ENCODE measurements at places on chromosomes 7 and 10. TPM values are rescaled to one million over a fixed set of nuclear protein-coding genes. Genes with fewer than 3 reads are reported as not detected.

DNA sequence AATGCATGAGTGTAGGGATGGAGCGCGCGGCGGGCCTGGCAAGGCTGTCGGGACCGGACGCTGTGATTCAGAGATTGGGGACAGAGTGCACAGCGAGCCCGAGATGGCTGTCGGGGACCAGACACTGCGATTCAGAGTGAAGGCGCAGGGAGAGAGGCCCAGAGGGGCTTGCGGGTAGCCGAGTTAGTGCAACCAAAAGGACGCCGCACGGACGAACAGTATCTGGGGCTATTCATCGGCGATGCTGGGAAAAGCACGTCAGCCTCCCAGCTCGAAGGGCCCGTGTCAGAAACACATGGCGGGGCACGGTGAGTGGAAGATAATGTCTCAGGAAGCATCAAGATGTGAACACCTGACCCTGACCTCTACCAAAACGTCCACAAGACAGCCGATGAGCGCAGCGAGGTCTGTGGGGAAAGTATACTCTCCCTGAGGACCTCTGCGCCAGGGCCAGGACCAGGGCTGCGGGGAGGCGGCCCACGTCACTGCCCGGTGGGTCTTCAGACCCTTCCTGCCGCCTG, 215.8 kb downstream of the ZMYND11 start:
- DNase-seq, result no peak

DNA sequence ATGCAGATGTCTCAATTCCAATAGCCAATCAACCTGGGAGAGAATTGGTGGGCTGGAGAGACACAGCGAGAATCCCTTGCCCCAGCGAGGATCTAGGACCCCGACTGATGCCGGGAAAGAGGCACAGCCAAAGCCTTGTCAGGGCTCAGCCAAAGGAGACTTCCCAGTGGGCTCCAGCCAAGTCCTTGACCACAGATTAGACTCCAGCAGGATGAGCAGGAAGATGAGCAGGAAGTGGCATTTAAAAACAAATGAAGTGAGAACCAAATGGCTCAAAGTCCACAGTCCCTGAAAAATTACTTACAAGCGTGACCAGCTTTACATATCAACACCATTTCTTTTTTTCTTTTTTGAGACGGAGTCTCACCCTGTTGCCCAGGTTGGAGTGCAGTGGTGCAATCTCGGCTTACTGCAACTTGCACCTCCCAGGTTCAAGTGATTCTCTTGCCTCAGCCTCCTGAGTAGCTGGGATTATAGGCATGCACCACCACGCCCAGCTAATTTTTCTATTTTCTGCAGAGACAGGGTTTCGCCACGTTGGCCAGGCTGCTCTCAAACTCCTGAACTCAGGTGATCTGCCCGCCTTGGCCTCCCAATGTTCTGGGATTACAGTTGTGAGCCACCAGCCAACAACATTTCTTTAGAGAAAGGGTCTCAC, 40.2 kb downstream of the CTBP2 start:
- peak; percentile 71 for DNase-seq

DNA sequence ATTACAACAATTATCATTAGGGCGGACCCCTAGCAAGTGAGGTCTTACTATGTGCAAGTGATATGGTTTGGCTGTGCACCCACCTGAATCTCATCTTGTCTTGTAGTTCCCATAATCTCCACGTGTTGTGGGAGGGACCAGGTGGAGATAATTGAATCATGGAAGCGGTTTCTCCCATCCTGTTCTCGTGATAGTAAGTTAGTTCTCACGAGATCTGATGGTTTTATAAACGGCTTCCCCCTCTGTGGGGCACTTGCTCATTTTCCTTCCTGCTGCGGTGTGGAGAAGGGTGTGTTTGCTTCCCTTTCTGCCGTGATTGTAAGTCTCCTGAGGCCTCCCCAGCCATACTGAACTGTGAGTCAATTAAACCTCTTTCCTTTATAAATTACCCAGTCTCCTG, 96.1 kb upstream of the CDK6 start:
- DNase-seq, result no peak

DNA sequence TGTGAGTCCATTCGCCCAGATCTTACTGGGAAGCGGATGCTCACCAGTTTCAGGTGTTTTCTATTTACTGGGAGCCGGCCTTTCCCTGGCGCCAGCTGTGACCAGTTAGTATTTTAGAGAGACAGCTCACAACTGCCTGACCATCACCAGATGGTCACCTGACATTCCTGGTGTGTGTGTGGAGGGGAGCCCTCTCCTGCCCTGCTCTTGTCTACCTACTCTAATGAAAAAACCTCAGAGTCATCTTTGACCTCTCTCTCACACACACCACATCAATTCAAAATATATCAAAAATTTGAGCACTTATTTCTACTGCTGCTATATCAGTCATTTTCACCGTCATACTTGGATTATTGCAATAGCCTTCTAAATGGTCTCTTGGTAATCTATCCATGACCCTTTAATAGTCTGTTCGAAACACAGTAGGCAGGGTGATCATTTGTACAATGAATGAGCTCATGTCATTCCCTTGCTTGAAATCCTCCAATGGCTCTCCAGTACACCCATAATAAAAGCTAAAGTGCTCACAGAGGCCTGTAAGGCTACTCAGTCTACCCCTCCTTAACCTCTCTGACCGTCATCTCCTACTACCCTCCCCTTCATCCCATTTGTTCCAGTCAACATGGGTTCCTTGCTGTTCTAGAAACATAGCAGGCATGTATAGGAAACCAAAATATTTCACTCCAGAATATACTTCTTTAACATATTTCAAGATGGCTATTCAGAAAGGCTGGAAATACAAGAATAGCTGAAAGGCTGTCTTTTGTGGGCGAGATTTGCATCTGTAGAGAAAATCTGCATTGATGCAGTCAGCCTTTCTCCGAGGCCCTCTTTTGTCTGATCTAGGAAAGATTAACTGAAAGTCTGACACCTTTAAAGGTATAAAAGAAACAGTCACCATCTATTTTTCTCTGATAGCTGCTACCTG, 17.5 kb upstream of the NT5C3A start:
- no peak for DNase-seq

ATP6V1F gene
- 108 TPM for total RNA-seq

GRCh38 chr10:35236739-35237138, 99.6 kb upstream of the CCNY start:
- DNase-seq, result no peak

DNA sequence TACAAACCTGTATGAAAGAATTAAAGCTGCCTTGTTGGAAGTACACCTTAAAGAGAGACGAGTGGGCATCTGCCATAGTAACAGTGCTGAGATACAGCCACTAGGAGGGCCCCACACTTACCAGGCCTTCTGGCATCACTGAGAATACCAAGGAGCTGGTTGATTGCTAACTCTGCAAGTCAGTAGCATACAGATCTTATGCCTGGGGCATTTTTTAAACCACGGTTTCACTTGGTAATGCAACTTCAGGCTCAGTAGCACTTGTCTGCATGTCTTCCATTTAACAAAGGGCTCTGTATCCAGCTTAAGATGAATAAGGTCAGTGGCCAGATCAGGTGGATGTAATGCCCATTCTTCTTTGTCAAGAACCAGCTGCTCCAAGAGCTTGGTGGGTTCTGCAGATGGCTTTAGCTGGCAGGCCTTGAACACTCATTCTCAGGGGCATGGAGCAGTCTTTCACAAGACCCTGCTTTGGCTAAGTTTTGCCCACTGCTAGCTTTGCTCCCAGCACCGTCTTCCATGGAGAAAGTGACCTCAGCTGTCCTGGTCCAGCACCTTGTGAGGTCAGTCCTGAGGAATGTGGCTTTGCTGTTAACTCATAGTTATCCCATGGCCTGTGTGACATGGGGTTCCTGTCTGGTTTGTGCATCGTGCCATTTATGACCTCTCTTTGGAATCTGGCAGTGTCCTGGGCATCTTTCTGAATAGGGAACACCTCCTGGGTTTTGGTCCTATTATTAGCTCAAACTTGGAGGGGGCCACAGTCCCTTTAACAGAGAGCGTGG, 68.1 kb downstream of the BMPER start:
- DNase-seq, result no peak

GRCh38 chr10:126350216-126350992, 37.9 kb downstream of the ADAM12 start:
- DNase-seq, result no peak

- DNase-seq, result no peak
Observed at GRCh38 chr7:32218741-32219288, 148.6 kb upstream of the PDE1C start.

GRCh38 chr7:38066391-38066790, 111.7 kb upstream of the STARD3NL start:
- no peak for DNase-seq

- DNase-seq, result no peak
Observed at GRCh38 chr10:67171970-67172369, 246.1 kb downstream of the LRRTM3 start.

DNA sequence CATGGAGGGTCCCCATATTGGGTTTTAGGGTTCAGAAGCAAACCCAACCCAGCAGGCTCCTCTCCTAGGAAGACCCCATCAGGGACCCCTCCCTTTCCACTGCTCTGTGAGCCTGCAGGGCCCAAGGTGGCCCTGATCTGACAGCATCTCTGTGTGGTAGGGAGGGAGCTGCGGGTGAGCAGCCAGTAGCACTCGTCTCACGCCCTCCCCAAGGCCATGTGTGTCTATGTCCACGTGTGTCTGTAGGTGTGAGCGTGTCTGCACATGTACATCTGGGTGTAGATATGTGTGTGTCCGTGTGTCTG, 103.5 kb upstream of the FAM20C start:
- no peak for DNase-seq

- no peak for DNase-seq
Observed at GRCh38 chr10:103850572-103850895, 4.8 kb downstream of the SH3PXD2A start.

OR2A12 gene
- total RNA-seq, result not detected

DNA sequence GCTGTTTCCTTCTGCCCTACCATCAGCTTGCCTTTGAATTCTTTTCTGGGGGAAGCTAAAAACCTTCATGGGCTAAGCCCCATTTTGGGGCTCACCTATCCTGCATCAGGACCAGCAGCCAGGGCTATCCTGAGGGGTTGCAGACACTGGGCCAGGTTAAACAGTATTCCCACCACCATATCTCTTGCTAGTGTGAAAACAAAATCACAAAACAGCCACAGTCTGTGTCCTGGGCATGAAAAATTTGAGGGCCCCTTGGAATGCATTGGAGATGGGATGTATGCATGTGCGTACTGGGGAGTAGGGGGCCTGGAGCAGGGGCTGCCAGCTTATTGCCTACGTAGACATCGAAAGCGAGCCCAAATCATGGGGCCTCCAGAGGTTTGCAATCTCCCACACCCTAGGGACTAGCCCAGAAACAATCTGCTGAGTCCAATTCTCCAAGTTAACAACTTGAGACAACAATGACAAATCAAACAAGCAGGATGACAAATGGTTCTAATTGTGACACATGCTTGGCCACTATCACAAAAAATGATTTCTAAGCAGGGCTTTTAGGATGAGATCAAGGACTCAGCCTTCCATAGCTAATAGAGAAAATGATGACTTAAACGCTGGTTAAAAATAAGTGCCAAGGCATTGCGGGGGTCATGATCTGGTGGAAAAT, 557.1 kb downstream of the KCNMA1 start:
- DNase-seq, result no peak

CAV1 gene
- total RNA-seq, result 101 TPM

GRCh38 chr10:1249142-1249920, 193.1 kb downstream of the WDR37 start:
- no peak for DNase-seq

- DNase-seq, result no peak
Observed at GRCh38 chr10:124624895-124625294, 119.3 kb downstream of the FAM53B start.

DNA sequence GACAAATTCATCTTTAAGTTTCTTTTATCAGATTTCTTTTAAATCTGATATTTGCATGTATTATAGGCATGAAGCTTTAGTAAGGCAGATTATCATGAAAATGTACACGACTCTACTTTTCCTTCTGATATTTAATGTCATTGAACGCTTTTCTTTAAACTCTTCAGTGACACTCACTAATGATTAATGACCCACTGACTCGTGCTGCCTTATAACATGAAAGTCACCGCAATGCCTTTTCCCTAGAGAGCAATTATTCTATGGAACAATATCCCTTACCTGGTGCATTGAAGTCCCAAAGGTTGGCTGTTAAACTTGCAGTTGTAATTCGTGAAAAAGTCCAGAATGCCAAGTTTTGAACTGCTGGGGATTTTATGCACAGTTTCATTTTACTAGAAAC, 33.4 kb upstream of the HGF start:
- no peak for DNase-seq

ADIRF gene
- 231 TPM for total RNA-seq

DNA sequence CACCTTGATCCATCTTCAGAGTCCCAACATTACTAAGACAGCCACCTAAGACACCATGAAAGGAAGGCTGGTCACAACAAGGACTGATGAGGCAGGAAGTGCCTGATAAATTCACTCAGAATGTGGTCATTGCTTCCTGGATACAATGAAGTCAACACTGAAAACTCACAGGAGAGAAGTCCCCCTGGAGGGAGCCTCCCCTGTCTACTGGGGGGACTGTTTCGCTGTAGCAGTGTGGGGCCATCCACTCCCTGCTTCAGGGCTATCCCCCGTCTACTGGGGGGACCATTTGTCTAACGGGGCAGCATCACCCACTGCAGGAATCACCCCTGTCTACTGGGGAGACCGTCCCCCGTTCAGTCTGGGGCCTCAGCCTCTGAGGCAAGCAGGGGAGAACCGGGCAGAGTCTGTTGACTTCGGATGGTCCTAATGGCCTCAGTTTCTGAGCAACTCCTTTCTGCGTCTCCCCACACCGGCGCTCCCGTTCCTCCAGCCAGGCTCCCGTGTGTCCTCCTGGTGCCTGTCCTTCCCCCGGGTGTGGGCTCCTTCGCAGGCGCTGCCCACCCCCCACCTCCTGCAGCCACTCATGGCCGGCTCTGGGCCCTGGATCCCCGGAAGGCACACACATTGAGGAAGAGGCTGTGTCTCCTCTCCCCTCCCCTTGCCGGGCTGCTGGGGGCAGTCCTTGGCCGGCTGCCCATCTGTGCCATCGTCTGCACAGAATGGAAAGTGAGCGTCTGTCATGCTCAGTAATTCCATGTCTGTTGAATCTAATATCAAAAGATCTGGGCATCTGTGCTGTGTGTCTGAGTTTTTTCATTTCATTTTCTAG, 59.9 kb upstream of the DNAJB6 start:
- no peak for DNase-seq

DNA sequence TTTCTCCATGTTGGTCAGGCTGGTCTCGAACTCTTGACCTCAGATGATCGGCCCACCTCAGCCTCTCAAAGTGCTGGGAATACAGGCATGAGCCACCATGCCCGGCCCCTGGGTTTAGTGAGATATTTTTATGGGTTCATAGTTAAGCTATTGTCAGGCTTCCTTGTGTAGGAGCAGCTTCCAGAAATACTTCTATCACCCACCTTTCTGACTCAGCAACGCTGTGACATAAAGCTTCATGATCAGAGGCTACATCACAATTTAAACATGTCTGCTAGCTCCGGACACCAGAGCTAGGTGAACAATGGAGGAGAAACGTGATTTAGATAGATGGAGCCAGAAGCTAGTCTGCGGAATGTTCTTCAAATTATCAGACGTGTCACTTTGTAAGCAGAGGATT, 295.8 kb upstream of the LYZL1 start:
- DNase-seq, result no peak

DNA sequence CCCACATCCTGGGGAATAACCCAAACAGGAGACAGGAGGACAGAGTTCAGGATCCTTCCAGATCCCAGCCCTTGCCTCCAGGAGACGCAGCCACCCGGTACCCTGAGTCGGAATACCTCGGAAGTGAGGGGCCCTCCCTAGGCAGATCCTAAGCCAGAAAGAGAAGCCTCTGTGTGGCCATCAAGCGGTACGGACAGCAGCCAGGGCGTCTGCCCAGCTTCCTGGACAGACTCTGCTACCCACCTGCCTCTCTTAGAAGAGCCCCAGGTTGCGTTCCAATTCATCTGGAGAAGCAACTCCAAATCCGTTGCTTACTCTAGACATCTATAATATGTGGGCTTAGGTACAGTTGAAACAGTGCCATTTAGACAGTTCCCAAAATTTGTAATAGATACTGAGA, 220.2 kb upstream of the SH2B2 start:
- no peak for DNase-seq

ARHGEF35 gene
- 4.3 TPM for total RNA-seq

Measured in ovary (tissue), 10 donors.